ENCODE measurements at places on chromosomes 1 and 21.

DNA sequence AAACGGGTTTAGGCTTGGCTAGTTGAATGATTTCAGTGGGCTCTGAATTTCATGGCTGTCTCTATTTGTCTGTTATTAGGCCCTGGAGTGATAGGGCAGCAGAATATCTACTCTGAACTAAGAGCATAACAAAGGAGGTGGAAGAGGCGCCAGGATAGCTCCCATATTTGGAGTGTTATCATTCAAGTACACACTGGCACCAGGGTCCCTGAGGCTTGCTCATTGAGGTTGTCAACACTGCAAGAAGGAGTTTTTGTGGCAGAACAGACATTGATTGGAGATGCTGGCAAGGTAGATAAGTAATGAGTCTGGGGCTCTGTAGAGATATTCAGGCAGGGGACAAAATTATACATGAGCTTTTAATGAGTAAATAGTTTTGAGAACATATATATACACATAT lies 1748.4 kb downstream of the MRPL39 start:
- no peak for DNase-seq

GRCh38 chr1:192933744-192934143 lies 124.9 kb downstream of the RGS2 start:
- DNase-seq, result no peak

DNA sequence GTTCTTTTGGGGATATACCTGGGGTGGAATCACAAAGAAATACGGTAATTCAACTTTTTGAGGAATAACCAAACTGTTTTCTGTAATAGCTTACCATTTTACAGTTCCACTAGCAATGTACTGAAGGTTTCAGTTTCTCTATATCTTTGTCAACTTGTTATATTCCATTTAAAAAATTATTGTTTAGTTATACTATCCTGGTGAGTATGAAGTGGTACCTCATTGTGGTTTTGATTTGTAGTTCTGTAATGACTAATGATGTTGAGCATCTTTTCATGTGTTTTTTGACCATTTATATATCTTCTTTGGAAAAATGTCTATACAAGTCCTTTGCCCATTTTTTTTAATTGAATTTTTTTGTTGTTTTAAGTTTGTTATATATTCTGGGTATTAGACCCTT lies 39.4 kb downstream of the MAST2 start:
- DNase-seq, result no peak

- peak; percentile 91 for DNase-seq
Measured at GRCh38 chr1:37945743-37946702, 830 bp downstream of the INPP5B start.

- DNase-seq, result no peak
Measured at GRCh38 chr1:7932524-7933138, 8.0 kb downstream of the TNFRSF9 start.

Data from fibroblast of skin of abdomen (primary cell).